ENCODE measurements at places on chromosomes 7 and 10.

GRCh38 chr7:36191292-36191920 is 38.4 kb downstream of the EEPD1 start:
- no peak for DNase-seq

DNA sequence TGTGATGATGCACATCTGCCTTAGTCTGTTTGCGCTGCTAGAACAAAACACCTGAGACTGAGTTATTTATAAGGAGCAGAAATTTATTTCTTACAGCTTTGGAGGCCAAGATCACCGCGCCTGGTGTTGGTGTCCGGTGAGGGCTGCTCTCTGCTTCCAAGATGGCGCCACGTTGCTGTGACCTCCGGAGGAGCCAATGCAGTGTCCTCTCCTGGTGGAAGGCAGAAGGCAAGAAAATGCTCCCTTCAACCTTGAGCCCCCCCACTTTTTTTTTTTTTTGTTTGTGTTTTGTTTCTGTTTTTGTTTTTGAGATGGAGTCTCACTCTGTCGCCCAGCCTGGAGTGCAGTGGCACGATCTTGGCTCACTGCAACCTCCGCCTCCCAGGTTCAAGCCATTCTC is 16.0 kb upstream of the ACTR3B start:
- no peak for DNase-seq

GRCh38 chr7:7972922-7973594 is 4.5 kb downstream of the GLCCI1 start:
- DNase-seq, result no peak

DNA sequence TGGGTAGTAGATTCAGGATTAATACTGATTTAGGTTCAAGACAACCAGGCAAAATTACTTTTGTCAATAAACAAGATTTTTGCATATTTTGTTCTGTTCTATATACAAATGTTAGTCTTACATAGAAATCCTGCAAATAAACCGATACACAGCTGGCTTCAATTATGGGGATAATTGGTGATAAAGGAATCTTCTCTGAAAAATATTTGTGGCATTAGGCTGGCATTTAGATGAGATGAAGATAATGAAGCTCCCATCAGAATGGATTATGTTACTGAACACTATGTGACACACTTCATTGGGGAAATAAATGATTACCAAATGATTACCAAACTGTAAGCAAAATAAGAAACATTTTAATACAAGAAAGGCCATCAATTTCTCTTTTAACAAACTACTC is 65.8 kb downstream of the NT5C2 start:
- DNase-seq, result no peak

- no peak for DNase-seq
These were observed 59.8 kb downstream of the BTAF1 start for GRCh38 chr10:91983416-91983815.
